SHP77 (cell line): ENCODE measurements at places on chromosomes 7 and 10.

DNA sequence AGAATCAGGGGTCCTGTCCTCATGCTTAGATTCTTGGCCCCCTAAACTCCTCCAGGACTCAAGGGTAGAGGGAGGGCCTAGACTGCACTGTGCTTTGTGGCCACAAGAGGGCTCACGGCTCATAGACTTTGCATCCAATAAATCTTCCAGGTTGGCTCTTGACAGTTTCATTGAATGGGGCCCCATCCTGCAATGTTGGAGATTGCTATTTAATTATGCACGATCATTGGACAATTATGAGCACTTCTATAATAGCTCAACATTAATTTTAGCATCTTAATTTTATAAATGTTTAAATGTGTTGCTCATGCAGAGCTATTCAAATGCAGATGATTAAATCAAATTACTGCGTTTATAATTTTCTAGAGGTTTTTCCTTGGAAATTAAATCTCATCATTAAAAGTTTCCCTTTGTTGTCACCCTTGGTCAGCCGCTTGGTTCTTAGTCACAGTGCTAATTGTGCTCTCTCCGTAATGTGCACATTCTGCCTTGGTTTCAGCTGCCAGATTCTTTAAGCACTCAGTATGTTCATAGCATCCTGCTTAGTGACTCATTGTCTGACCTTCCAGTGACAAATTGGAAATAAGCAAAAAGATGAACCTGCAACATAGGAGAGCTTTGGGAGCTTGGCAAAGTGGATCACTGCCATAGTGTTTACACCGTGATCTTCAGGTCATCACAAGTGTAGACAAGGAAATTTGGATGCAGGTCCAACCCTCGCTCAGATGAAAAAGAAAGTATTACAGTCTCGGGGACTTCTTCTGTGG is 33.4 kb upstream of the PLPP4 start:
- DNase-seq, result peak; percentile 4

DNA sequence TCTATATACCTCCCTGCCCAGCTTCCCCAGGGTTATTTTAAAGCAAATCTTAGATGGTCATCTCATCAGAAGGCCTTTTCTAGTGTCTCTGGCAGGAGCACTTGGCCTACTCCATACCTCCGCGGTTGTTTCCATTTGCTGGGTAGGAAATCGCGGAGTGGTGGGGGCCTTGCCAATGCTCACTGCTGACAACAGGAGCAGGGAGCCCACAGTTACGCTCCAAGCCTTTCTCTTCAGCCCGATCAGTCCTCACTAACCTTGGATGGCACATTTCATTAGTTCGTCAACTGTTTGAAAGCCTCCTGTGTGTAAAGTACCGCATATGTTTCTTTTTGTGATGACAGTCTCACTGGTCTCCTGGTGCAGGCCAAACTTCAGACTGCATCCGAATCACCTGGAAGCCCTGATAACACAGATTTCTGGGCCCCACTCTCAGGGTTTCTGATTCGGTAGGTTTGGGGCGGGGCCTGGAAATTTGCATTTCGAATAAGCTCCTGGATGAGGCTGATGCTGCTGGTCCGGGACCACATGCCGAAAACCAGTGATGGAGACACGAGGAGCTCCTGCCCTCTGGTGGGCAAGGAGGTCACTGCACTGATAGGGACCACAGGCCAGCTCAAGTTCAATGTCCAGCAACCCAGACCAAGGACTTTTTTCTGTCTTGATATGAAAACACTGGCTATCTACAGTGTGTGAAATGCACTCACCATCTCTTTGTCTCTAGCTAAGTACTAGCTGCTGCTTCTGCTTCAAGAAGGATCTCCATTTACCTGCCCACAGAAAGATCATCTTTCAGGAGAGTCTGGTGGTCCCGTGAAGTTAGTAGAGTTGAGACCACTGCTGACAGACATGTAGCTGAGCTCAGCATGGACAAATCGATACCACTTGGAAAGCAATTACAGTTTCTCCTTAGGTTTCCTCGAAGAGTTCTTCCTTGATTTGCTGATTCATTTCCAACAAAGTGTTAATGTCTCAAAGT is 14.0 kb downstream of the LRGUK start:
- peak; percentile 72 for DNase-seq

GRCh38 chr7:40311307-40311706 is 176.5 kb downstream of the SUGCT start:
- DNase-seq, result no peak

GRCh38 chr10:128549101-128549608 is 422.9 kb upstream of the MKI67 start:
- DNase-seq, result no peak
